Lung (tissue), 17 donors: ENCODE measurements at places on chromosomes 6 and 20. TPM values are rescaled to one million over a fixed set of nuclear protein-coding genes. Genes with fewer than 3 reads are reported as not detected.
A peak's percentile ranks its signal among the peaks of the same experiment; 100 is the strongest.

GRCh38 chr6:29839917-29840316 lies 12.3 kb downstream of the HLA-G start:
- no peak overlapping the region for H3K4me3 ChIP-seq
- H3K27ac ChIP-seq, result no peak overlapping the region
- H3K4me1 ChIP-seq, result no peaks in the 10 kb centered on the region
- DNase-seq, result no peak

DNA sequence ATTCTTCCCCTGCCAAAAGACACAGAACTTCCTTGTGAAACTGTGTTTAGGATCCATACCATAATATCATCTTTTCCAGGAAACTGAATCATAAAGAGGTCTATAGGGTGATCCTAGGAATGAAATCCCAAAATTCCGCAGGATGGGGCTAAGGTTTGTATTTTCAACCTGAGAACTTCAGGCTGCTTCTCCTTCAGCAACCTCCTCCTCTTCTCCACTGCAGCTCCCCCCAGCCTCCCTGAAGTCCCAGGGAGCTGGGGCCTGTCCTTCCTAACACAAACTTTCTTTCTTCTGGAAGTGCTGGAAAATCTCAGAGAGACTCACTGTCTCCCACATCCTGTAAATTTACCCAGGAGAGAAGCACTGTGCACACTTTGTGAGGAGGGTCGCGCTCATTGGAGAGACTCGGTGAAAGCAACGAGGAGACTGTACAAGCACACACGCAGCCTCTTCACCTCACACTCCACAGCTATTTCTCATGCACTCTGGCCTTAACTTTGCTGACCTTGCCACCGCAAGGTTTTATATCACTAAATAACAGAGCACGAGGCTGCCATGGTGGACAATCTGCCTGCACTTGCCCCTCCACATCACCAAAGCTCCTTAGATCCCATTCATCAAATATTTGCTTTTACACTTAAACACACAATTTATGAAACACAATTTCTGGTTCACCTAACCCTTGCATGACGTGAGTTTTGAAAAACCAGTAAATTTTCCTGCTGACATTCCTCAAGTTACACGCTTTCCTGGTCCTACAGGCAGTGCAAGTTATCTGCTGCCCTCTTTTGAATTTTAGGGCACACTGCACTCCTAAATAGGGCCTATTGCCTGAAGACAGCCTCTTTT lies 14.3 kb downstream of the ID4 start:
- peaks cover 7% of the 10 kb centered on the region for H3K4me1 ChIP-seq
- no peaks in the 10 kb centered on the region for H3K36me3 ChIP-seq
- no peak overlapping the region for H3K4me3 ChIP-seq
- H3K27me3 ChIP-seq, result no peaks in the 10 kb centered on the region

- H3K36me3 ChIP-seq, result no peaks in the 10 kb centered on the region
- H3K27me3 ChIP-seq, result no peaks in the 10 kb centered on the region
- DNase-seq, result peak; percentile 56
- peaks cover 9% of the 10 kb centered on the region for H3K4me1 ChIP-seq
- no peak overlapping the region for H3K27ac ChIP-seq
These were observed 167.0 kb downstream of the ERMARD start for GRCh38 chr6:169918239-169918953.

- DNase-seq, result no peak
- no peak overlapping the region for H3K4me3 ChIP-seq
- H3K27ac ChIP-seq, result no peak overlapping the region
These were observed 44.1 kb downstream of the GJA1 start for GRCh38 chr6:121479486-121480098.

DNA sequence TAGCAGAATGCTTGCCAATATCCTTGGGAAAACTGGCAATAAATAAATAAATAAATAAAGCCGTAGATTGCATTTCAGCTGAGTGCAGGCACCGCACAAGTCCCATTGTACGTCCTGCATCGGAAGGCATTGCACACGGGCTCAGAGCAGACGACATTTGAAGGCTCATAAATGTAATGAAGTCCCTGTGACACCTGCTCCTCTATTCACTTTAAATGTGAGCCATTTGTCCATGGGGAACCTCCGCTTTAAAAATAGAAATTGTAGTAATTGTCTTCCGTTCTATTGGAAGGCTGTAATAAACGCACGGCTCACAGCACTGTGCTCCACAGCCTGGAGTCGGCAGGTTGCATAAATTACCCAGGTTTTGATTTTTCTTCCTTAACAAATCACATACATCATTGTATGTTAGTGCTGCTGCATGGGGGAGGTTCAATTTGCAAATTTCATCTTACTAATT lies 32.6 kb downstream of the MYT1 start:
- H3K4me3 ChIP-seq, result no peak overlapping the region
- no peak overlapping the region for H3K27ac ChIP-seq
- H3K36me3 ChIP-seq, result no peaks in the 10 kb centered on the region

- no peak for DNase-seq
- H3K27me3 ChIP-seq, result no peaks in the 10 kb centered on the region
- peaks cover 6% of the 10 kb centered on the region for H3K36me3 ChIP-seq
- no peak overlapping the region for H3K27ac ChIP-seq
These were observed 2.8 kb downstream of the FAM8A1 start for GRCh38 chr6:17602888-17603287.

DNA sequence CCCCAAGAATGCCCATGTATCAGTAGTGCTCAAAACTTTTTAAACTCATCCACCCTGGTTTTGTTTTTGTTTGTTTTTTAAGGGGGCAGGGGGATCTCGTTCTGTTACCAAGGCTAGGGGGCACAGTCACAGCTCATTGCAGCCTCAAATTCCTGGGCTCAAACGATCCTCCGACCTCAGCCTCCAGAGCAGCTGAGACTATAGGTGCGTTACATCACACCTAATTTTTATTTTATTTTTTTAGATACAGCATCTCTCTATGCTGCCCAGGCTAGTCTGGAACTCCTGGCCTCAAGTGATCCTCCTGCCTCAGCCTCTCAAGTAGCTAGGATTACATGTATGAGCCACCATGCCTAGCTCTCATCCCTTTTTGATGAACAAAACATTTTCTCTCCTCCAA lies 11.2 kb downstream of the PHIP start:
- no peak overlapping the region for H3K4me3 ChIP-seq
- H3K27me3 ChIP-seq, result no peaks in the 10 kb centered on the region
- no peak overlapping the region for H3K27ac ChIP-seq
- H3K4me1 ChIP-seq, result peaks cover 12% of the 10 kb centered on the region
- DNase-seq, result no peak

DNA sequence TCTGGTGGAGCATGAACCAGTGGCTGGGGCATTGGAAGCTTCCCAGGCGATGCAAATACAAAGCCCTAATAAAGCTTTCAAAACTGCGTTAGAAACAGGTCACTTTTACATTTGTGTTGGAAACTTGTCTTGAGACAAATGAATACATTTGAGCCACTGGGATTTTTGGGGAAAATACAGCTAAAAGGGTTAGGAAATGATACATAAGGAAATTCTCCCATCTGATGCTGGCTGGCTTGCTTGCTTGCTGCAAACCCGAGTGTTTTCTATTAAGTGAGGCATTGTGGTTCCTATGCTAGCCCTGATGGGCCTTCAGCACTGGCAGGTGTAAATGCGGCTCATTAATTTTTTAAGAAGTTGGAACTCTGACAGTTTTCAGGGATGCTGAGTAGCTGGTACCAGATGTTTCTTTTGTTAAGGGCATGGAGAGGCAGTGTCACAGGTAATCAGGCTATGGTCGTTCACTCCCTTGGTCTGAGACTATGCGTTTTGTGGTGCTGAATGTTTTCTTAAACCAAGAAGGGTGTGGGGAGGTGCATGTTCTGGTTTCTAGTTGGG lies 35.2 kb downstream of the RREB1 start:
- DNase-seq, result no peak
- peaks cover 49% of the 10 kb centered on the region for H3K4me1 ChIP-seq
- no peaks in the 10 kb centered on the region for H3K27me3 ChIP-seq
- H3K36me3 ChIP-seq, result no peaks in the 10 kb centered on the region
- H3K4me3 ChIP-seq, result no peak overlapping the region
- no peak overlapping the region for H3K27ac ChIP-seq

DNA sequence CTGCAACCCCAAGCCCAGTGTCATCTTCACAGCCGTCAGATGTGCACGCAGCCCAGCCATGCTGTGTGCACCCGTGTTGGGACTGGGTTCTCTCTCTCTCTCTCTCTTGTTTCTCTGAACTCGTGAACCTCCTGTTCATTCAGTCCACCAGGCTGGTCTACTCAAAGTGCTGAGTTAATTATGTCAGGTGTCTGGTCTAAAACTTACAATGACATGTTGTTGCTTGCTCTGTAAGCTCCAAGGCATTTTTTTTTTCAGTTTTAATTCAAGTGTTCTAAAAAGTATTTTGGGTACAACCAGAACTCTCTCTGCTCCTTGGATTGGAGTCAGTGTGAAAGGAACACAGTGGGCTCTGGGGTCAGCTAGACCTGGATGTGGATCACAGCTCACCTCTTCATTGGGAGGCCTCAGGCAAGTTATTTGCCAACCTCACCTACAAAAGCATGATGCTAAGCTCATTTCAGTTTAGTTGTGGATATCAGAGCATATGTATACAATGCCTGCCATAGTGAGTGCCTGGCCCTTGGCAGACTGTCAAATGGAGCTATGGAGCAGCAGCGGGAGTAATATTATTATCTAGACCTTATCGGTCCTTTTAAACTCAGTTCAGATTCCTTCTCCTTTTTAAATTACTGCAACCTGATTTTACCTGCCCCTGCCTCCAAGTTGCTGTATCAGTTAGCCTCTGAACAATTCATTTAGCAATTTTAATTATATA lies 59.5 kb downstream of the PLEKHG1 start:
- H3K36me3 ChIP-seq, result no peaks in the 10 kb centered on the region
- H3K27ac ChIP-seq, result no peak overlapping the region
- no peaks in the 10 kb centered on the region for H3K27me3 ChIP-seq
- DNase-seq, result peak; percentile 61
- H3K4me1 ChIP-seq, result peaks cover 2% of the 10 kb centered on the region
- no peak overlapping the region for H3K4me3 ChIP-seq

- no peaks in the 10 kb centered on the region for H3K36me3 ChIP-seq
- DNase-seq, result no peak
- no peaks in the 10 kb centered on the region for H3K4me1 ChIP-seq
- no peak overlapping the region for H3K4me3 ChIP-seq
- H3K27ac ChIP-seq, result no peak overlapping the region
- H3K27me3 ChIP-seq, result no peaks in the 10 kb centered on the region
These were observed 108.9 kb upstream of the BTBD3 start for GRCh38 chr20:11808841-11809240.

DNA sequence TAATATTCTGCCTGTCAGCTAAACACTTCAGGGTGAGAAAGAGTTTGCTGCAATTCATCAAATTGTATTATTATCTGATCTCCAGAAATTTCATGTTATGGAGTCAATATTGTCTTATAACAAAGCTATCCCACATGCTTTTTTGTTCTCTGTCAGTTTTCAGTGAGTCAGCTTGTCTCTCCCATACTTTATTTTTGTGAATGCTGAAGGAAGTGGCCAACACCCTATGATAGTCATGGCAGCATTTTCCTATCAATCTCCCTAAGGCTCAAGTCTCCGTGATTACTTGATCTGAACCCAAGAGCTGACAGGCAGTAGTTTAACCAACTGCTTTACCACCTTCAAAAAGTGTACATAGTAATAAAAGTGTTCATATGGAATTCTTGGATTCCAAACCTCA lies 42.2 kb downstream of the RFPL4B start:
- H3K27me3 ChIP-seq, result no peaks in the 10 kb centered on the region
- H3K27ac ChIP-seq, result no peak overlapping the region
- H3K4me1 ChIP-seq, result no peaks in the 10 kb centered on the region
- no peak overlapping the region for H3K4me3 ChIP-seq

GRCh38 chr20:8532169-8532568 lies 400.1 kb downstream of the PLCB1 start:
- no peaks in the 10 kb centered on the region for H3K36me3 ChIP-seq
- no peak overlapping the region for H3K4me3 ChIP-seq
- no peak for DNase-seq
- H3K27ac ChIP-seq, result no peak overlapping the region

DNA sequence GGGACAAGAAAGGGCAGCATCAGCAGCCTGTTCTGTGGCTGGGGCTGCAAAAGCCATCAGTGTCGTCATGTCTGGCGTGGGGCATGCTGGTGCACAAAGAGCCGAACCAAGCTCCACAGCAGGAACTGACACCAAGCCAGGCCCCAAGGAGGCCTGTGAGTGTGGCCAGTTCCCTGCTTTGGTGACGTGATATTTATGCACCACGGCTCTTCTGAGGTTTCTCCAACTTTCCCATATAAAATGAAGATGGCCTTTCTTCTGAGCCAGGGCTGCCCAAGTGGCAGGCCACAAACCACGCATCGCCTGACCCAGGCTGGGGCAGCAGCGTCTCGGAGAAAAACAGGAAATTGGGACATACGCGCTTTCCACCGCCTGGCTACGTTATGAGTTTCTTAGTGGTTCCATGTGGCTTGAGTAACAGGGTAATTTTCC lies 109.9 kb downstream of the RIN2 start:
- no peaks in the 10 kb centered on the region for H3K27me3 ChIP-seq
- DNase-seq, result peak; percentile 13
- no peaks in the 10 kb centered on the region for H3K36me3 ChIP-seq
- no peak overlapping the region for H3K27ac ChIP-seq
- no peak overlapping the region for H3K4me3 ChIP-seq

GRCh38 chr6:166618251-166618650 lies 8.8 kb downstream of the RPS6KA2 start:
- H3K36me3 ChIP-seq, result peaks cover 21% of the 10 kb centered on the region
- no peak overlapping the region for H3K4me3 ChIP-seq
- H3K27ac ChIP-seq, result peak overlapping the region; percentile 91
- no peaks in the 10 kb centered on the region for H3K27me3 ChIP-seq
- peaks cover 51% of the 10 kb centered on the region for H3K4me1 ChIP-seq

- no peaks in the 10 kb centered on the region for H3K36me3 ChIP-seq
- H3K4me1 ChIP-seq, result no peaks in the 10 kb centered on the region
- DNase-seq, result no peak
- no peaks in the 10 kb centered on the region for H3K27me3 ChIP-seq
- H3K27ac ChIP-seq, result peak overlapping the region; percentile 69
- no peak overlapping the region for H3K4me3 ChIP-seq
These were observed 22.3 kb downstream of the PPP1R16B start for GRCh38 chr20:38827770-38828281.

- H3K27ac ChIP-seq, result no peak overlapping the region
- no peak for DNase-seq
- no peak overlapping the region for H3K4me3 ChIP-seq
These were observed 69.6 kb upstream of the VSTM2L start for GRCh38 chr20:37833221-37833896.

- H3K4me1 ChIP-seq, result no peaks in the 10 kb centered on the region
- H3K36me3 ChIP-seq, result peaks cover 3% of the 10 kb centered on the region
- no peaks in the 10 kb centered on the region for H3K27me3 ChIP-seq
These were observed 57.5 kb downstream of the CYB5R4 start for GRCh38 chr6:83917001-83917400.

GRCh38 chr6:46199387-46199786 lies 28.6 kb upstream of the ENPP5 start:
- H3K4me1 ChIP-seq, result no peaks in the 10 kb centered on the region
- no peaks in the 10 kb centered on the region for H3K36me3 ChIP-seq
- no peak overlapping the region for H3K4me3 ChIP-seq
- DNase-seq, result no peak
- H3K27ac ChIP-seq, result no peak overlapping the region

ZNF334 gene
- 1.4 TPM for polyA plus RNA-seq

RSPH4A gene
- 9.0 TPM for polyA plus RNA-seq

POU3F2 gene
- polyA plus RNA-seq, result not detected

FAM210B gene
- polyA plus RNA-seq, result 18.7 TPM

MARCKS gene
- polyA plus RNA-seq, result 17.3 TPM

PLCB4 gene
- polyA plus RNA-seq, result 2.8 TPM

BMP5 gene
- polyA plus RNA-seq, result 1.2 TPM
